GM23248 (cell line): ENCODE measurements at places on chromosomes 7 and 10. TPM values are rescaled to one million over a fixed set of nuclear protein-coding genes. Genes with fewer than 3 reads are reported as not detected.

- no peak for DNase-seq
Measured at GRCh38 chr10:131852176-131852822, 48.5 kb upstream of the PPP2R2D start.

CH25H gene
- polyA plus RNA-seq: 16.1 and 18.0 TPM in 2 replicates

MACC1 gene
- 0.03 and 0.05 TPM in 2 replicates for polyA plus RNA-seq

DNA sequence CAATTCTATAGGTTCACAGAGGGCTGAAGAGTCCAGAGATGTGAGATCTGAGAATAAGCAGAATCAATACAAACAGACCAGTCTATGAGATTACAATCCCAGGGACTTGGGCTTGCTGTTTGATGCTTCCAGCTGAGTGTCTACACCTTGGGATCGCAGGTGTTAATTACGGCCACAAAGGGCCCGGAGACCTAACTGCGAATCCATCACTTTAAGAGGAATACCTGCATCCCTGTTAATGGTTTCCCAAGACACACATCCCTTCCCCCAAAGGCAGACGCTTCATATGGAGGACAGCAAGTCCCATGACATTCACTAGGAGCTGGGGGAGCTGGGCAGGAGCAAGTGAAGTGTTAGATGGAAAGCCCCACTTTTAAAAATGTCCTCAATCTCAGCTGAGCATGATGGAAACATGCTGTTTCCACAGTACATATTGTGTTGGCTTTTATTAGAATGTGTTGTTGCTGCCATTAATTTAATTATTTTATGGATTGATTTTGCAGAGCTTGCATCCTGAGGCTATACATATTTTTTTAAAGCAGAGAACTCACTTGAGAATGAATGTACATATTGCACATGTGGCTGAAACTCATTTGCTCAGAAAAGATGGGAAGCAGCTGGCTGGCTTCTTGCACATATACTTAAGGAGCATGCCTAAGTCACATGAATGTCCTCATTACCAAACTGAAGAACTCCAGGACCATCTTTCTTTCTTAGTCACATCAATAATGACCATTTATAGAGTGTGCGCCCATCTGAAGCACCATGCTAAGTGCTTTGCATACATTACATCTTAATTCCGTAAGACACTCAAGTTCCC lies 151.3 kb downstream of the NEBL start:
- DNase-seq: no peak

GRCh38 chr7:28348636-28349035 lies 63.7 kb upstream of the CREB5 start:
- DNase-seq: no peak

GRCh38 chr10:70441895-70442309 lies 421 bp upstream of the NODAL start:
- no peak for DNase-seq

- DNase-seq: no peak
Measured at GRCh38 chr7:98024075-98024474, 34.1 kb upstream of the OCM2 start.
